ENCODE measurements at places on chromosomes 2 and 18.

GRCh38 chr2:27875089-27875881 is 14.9 kb downstream of the RBKS start:
- H3K4me1 ChIP-seq: no peaks in the 10 kb centered on the region
- no peak for DNase-seq
- no peaks in the 10 kb centered on the region for H3K36me3 ChIP-seq
- H3K27me3 ChIP-seq: no peaks in the 10 kb centered on the region

- no peak overlapping the region for H3K27ac ChIP-seq
- H3K27me3 ChIP-seq: no peaks in the 10 kb centered on the region
- peaks cover 10% of the 10 kb centered on the region for H3K4me1 ChIP-seq
- no peak for DNase-seq
- no peaks in the 10 kb centered on the region for H3K36me3 ChIP-seq
Observed at GRCh38 chr2:190547886-190548285, 13.4 kb upstream of the NEMP2 start.

- H3K4me3 ChIP-seq: no peak overlapping the region
- H3K27ac ChIP-seq: no peak overlapping the region
- DNase-seq: no peak
- H3K36me3 ChIP-seq: no peaks in the 10 kb centered on the region
Observed at GRCh38 chr2:37561615-37562569, 109.5 kb downstream of the CDC42EP3 start.

- H3K27ac ChIP-seq: no peak overlapping the region
- no peaks in the 10 kb centered on the region for H3K27me3 ChIP-seq
- peaks cover 16% of the 10 kb centered on the region for H3K4me1 ChIP-seq
- no peak for DNase-seq
Observed at GRCh38 chr18:63306249-63306648, 13.3 kb downstream of the BCL2 start.

GRCh38 chr2:7356909-7357584 is 439.8 kb downstream of the RNF144A start:
- no peaks in the 10 kb centered on the region for H3K36me3 ChIP-seq
- H3K27me3 ChIP-seq: no peaks in the 10 kb centered on the region
- no peak overlapping the region for H3K4me3 ChIP-seq
- no peak overlapping the region for H3K27ac ChIP-seq
- H3K4me1 ChIP-seq: no peaks in the 10 kb centered on the region
